ENCODE measurements at places on chromosomes 2 and 18.

- DNase-seq: no peak
These were observed 103.0 kb upstream of the AGAP1 start for GRCh38 chr2:235390816-235391194.

DNA sequence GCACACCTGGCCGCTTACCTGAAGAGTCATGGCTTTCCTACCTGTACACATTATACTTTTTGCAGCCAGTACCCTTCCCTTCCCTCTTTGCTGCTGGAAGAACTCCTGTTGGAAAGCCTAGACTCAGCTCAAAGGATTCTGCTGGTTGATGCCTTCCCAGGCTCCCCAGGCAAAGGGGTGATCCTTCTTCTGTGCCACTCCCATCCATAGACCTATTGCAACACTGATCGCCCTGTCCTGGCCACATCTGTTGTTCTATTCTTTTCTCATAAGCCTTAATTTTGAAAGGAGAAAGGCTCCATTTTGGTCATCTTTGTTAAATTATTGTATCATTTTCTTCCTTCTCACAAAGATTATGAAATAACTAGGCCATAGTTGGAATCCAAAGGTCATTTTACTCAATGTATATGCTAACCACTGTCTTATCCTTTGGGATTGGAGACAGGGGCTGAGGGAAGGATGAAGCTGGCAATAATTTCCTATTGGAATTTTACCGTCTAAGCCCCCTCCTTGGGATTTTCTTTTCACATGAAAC is 3.4 kb upstream of the PRKCE start:
- DNase-seq: no peak

DNA sequence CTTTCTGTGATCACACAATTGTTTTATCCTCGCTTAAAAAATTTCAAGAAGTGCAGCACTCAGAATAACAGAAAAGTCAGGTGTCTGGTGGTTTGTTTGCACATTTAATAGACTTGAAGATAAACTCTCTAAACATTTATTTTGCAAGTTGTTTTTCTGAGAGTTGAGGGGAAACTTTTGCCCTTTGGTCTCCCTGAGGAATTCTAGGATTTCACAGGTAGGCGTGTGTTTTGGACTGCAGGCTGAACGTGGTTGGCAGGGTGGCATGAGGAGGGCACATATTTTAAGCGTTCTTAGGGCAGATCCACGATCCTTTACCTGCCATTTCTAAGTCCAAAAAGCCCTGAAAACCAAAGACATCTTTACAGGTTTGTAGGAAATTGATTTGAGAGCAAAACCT is 188.6 kb downstream of the NEDD4L start:
- no peak for DNase-seq

DNA sequence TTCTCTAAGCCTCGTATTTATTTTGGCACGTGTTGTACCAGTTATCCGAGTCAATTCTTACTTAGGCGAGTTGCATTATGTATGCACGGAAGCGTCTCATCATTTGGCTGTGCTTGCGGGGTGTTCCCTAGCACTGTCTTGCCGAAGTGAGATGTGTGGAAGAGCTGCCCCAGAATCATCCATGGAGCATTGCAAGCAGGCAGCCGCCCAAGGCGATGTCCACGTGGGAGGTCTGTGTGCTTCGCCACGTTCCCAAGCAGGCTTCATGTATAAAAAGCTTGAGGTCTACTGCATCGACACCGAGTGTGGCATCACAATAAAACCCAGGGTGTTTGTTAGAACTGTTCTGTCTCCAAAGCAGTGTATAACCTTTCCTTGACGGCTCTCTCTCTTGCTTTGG is 849.9 kb downstream of the DCDC2C start:
- DNase-seq: no peak

- DNase-seq: no peak
These were observed 21.7 kb downstream of the C2orf92 start for GRCh38 chr2:97691166-97691565.

GRCh38 chr2:69572641-69573040 is 70.9 kb downstream of the AAK1 start:
- DNase-seq: no peak

GRCh38 chr2:100919316-100919715 is 82.8 kb upstream of the RPL31 start:
- DNase-seq: no peak

DNA sequence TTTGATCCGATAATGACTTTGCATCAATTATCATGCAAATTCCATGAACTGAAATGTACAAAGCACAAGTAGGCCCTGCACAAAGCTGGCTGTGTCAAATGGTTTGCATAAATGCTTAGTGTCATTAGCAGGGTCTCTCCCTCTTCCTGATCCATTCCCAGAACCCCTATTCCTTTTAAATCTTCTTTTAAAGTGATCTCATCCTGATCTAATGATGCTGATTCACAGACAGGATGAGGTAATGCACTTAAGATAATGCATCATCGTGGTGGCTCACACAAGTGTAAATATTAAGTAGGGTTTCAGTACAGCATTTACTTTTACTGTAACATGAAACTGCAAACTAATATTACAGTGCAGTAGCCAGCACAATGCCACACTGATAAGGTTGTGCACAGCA is 304.8 kb upstream of the SOX11 start:
- DNase-seq: no peak

DNA sequence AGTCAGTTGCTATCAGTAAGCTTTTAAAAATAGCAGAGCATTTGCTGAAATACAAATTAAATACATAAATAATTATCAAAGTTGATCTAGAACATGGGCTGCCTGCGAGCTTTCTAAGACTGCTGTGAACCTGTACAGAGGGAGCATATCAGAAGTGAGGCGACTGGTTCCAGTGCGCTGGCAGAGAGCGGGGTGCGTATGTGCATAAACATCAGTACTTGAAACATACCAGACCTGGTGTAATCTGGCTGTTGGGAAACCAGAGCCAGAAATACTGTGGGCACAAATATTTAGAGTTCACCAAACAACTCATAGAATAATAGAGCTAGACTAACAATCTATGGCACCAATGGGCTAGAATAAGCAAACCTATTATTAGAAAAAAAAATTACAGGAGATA is 27.3 kb downstream of the PDIA6 start:
- DNase-seq: no peak

GRCh38 chr2:240304746-240305161 is 130.7 kb upstream of the GPC1 start:
- no peak for DNase-seq

GRCh38 chr2:37180006-37180639 is 8.3 kb downstream of the SULT6B1 start:
- no peak for DNase-seq

- DNase-seq: peak; percentile 38
These were observed 650.4 kb downstream of the RNF144A start for GRCh38 chr2:7567646-7568045.

- no peak for DNase-seq
These were observed 124.8 kb upstream of the B3GNT2 start for GRCh38 chr2:62071126-62071598.

DNA sequence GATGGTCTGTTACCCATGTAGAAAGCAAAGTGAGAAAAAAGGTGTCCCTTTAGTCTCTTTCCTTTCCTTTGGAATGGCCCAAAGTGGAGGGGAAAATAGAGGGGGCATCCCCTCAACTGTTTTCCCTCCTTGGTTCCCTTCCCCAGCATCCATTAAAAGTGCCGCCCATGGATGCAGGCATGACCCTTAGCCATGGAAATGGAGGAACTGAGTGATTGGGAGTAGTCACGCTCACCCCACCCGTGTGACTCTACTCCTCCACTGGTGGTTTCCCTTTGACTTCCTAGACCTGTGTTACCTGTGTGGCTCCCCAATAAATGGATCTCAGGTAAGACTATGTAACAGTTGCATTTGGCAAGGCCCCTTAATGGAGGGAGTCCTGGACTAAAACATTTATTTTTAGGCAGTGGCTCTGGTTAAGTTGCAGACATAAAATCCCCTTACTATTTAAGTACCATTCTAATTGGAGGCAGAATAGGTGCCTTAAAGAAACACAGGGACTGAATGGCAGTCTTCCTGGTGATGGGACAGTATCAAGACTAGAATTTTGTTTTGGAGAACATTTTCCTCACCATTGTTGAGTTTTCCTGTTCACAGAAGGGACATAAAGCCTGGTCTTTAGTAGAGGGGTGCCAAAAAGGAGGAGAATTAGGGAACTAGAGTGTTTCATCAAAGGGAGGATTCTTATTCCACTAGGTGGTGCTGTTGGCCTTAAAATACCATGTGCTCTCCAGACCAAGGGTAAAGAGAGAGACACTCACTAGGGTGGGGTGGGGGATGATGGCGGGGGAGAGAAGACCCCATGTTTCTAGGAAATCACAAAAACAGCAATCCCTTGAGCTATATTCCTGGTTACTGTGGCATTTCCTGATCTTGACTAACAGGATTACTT is 25.7 kb upstream of the PLA2R1 start:
- DNase-seq: no peak

DNA sequence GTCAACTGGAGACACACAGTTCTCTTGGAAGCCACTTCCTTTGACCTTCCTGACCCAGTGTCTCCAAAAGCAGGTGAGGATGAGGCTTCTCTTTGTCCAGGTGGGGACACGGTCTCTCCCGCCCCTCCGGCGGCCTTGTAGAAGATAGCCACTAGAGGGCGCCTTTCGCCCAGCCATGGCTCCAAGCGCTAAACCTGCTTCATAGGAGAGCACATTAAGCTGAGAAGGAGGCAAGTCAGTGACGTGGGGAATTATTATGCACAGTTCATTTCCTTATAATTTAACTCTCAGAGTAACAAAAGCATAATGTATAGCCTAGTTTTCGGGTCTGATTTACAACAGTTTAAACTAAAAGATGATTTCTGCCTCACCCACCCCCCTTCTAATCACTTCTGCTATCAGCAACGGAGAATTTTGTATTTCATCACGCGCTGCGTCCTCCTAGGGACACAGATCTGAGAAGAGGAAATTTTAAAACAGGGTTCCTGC is 208.7 kb downstream of the ICOS start:
- DNase-seq: peak; percentile 66

GRCh38 chr2:64318476-64318748 is 135.6 kb upstream of the LGALSL start:
- DNase-seq: no peak

DNA sequence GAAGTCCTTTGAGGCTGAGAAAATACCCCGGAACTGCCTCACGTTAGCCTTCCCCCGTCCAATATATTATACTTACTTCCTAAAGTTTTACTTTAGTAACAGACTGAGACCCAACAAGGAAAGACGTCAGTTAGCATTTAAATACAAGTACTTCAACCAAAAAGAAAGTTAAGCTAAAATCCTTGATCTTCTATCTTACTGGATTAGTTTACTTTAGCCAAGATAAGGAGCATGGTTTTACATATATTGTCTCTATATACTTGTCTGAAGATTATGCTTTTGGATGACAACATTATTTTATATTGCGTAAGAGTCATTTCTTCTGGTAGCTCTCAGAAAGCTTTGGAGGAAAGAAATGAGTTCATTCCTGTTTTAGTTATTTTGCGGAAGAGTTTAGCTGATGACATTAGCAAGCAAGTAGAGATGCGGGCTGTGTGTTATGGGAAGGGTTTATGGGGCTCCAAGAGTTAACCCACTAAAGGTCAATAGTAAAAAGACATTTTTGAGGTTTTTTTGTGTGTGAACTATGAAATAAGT is 532.9 kb downstream of the ZNF516 start:
- no peak for DNase-seq

- DNase-seq: no peak
These were observed 132.7 kb downstream of the HDAC4 start for GRCh38 chr2:239268082-239268481.

DNA sequence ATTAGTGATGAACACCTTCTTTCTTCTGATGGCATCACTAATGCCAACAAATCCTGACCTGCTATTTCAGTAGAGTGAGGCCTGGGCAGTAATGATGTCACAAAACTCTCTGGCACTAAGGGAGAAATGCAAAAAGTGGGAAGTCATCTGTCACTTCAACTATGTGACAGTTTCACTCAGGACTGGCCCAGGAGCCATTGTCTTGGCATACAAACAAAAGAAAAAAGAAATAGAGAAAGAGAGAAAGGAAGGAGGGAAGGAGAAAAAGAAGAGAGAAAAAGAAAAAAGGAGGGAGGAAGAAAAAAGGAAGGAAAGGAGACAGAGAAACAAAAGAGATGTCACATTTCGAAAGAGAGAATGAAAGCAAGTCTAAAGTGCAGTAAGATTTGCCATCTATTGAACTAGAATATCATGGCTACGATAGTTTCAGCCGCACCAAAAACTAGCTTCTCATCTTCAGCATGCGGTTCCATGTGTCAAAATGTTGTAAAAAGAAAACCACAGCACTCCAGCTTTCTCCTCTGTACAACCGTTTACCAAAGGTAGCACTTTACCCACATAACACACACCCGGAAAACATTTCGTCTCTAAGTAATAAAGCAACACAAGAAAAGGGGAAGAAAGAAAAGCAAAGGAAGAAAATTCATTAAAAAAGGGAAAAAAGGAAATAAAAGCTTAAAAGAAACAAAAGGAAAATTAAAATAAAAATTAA is 50.1 kb downstream of the CD226 start:
- no peak for DNase-seq

GRCh38 chr2:20606198-20606597 is 44.7 kb downstream of the HS1BP3 start:
- no peak for DNase-seq

DNA sequence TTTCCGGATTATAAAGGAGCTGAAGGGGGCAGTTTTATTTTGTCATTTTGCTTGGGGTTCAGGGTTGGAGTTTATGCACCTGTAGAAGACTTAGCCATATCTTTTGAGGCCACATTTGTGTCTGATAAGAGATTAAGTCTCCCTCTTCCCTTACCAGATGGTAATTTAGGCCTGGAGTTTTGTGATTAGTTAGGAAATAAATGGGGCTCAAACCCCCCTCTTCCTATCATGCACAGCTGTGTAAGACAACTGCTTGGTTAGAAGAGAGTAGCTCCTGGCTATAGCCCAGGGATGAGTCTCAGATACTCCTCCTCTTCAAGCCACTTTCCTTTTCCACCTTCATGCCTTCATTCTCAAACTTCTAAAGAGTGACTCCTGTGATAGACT is 802 bp upstream of the SAP130 start:
- no peak for DNase-seq

GRCh38 chr2:11365096-11365879 is 20.9 kb upstream of the ROCK2 start:
- no peak for DNase-seq

DNA sequence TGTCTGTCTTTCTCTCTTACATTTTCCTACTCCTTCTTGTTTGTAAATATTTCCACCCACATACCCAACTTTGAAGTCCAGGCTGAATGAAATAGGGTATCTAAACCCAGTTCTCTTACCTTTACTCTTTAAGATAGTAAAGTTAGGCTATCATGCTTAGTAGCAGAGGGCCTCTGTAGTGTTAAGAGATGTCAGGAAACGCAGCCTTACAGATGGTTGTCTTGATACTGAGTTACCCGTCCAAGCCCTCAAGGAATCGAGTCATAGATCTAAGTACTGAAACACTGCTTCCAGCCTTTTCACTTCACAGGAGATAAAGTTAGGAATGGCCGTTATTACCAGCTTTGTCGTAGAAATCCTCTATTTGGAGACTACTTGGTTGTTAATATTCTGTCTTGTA is 24.3 kb downstream of the MRPS9 start:
- no peak for DNase-seq

GRCh38 chr2:69082430-69082997 is 69.5 kb downstream of the ANTXR1 start:
- DNase-seq: no peak

Data from activated gamma-delta T cell treated with anti-CD3 and anti-CD28 coated beads, Interleukin-2, amount 50 U/mL, for 16 hours (primary cell).